Right lung (tissue), 10 donors: ENCODE measurements at places on chromosomes 11 and 22. TPM values are rescaled to one million over a fixed set of nuclear protein-coding genes. Genes with fewer than 3 reads are reported as not detected.
A peak's percentile ranks its signal among the peaks of the same experiment; 100 is the strongest.

The OR2D2 gene
- polyA plus RNA-seq = not detected

The TESMIN gene
- polyA plus RNA-seq = 10.5 TPM

The APOA4 gene
- not detected for polyA plus RNA-seq

The SCN4B gene
- 7.0 TPM for polyA plus RNA-seq

The KRTAP5-8 gene
- not detected for polyA plus RNA-seq

The CSF2RB gene
- polyA plus RNA-seq = 2.7 TPM

The SMC1B gene
- polyA plus RNA-seq = 0.23 TPM

The C11orf52 gene
- 12.3 TPM for polyA plus RNA-seq

- no peak for DNase-seq
Observed at GRCh38 chr11:120869516-120870011, 154.3 kb upstream of the TBCEL start.

- DNase-seq = no peak
Observed at GRCh38 chr11:117410861-117411710, 83.4 kb downstream of the CEP164 start.

DNA sequence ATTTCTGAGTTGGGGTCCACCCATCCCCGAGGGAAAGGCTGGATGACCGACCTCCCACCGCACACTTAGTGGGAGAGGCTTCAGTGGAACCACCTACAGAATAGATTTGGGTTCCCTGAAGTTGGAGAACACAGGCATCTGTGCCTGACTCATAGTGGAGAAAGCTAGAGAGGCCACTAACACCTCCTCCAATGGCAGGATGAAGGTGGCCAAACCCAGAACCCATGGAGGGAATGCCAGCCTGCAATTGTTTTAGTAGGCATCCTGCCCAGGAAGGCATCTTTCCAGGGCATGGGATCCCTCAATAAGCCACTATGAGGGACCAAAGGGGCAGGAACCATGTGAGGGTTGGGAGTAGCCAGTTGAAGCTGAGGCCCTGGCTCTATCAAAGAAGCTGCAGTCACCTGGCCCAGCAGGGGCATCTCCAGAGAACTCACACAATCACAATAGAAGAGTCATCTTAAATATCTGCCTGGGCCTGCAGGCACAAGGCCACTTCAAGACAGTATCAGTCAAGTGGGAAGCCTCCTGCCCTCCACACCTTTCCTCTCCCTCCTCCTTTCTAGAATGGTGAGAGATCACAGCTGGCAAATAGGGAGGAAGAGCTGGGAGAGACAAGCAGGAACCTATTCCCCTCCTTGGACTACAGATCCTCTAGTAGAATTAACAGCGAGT is 124.1 kb upstream of the CSNK2A3 start:
- DNase-seq = no peak

DNA sequence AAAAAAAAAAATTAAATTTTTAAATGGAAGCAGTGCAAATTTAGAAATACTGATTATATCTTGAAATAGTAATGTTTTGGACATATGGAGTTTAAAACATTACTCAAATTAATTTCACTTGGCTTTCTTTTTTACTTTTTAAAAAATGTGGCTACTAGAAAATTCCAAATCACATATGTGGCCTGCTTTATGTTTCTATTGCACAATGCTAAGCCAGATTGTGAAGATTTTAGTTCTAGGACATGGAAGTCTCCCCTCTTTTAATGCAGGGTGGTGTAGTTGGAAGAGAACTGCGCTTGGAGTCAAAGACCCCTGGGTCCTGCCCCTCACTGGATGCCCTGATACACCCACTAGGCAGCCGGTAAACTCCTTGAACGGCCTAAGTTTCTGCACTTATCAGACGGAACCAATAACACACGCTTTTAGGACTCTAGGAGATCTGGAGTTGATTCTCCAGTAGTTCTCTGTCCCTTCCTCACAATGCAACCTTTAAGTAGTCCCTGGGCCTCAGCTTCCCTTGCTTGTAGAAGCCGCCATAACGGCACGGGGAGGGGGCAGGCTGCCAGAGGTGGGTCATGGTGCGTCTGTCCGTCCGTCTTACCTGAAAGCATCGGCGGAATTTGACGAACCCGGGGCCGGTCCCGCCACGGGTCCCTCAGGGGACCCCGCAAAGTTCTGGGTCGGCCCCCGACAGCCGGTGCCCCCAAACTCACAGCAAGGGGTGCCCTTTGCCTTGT is 505 bp downstream of the FAM227A start:
- DNase-seq = peak; percentile 9

DNA sequence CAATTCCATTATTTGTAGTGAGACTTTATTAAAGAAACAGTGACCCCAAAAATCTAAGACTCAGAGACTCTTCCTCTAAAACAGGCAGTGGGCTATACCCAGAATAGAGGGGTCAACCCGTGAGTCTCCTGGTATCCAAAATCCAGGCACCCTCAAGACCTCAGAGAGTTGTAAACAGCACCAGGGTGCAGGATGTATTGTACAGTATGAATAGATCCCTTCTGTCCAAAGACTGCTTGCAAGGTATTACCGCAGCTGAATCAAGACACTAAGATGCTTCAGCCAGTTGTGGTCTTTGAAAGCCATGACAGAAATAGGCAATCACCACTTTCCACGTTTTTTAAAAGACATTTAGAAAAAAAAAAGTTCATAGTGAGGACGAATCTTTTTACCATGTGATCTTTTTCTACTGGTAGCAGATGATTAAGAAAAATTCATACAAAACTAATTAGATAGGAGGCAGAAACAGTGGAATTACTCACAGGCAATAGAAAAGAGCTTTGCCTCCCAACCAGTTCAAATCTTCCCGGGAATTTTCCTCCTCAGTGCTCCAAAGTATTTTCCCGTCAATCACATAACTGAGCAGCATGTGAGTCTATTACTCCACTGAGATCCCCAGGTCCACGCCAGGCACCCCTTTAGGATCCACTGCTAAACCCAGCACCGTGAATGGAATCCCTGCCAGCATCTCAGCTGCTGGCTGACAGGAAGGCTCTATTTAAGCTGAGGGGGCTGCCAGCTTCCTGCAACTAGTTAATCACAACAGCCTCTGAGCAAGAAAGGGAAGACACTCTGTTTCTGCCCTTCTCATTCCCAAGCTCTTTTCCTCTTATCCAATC is 113.1 kb downstream of the ETS1 start:
- no peak for DNase-seq

DNA sequence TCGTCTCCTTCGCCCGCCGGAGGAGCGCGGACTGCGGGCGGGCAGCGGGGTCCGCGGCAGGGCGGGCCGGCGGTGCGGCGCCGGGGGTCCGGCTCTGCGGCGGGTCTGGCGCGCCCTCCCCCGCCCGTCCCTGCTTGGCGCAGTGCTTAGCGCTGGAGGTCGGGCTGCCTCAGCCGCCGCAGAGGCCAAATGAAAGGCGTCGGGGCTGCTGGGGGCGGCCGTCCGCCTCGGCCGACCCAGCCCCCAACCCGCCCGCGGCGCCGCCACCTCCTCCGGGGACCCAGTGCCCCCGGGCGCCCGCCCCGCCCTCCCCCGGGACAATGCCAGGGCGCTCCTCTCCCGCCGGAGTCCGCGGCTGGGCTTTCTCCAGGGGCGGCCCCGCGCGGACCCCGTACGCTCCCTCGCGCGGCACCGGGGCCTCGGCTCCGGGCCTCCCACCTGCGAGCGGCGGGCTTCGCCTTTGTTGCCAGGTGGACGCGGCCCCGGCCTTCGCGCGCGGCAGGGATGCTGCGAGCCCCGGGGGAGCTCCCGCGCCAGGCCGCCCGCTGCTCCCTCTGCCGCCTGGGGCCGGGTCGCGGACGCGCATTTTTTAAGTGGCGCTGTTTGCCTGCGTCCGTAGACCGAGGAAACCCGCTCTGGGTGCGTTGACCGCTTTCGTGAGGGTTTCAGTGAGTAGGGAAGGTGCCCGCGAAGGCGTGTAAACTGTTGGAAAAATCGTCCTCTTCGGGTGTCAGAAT is 583 bp downstream of the APLP2 start:
- DNase-seq = no peak

GRCh38 chr11:62593434-62594044 is 2.2 kb upstream of the TUT1 start:
- no peak for DNase-seq

DNA sequence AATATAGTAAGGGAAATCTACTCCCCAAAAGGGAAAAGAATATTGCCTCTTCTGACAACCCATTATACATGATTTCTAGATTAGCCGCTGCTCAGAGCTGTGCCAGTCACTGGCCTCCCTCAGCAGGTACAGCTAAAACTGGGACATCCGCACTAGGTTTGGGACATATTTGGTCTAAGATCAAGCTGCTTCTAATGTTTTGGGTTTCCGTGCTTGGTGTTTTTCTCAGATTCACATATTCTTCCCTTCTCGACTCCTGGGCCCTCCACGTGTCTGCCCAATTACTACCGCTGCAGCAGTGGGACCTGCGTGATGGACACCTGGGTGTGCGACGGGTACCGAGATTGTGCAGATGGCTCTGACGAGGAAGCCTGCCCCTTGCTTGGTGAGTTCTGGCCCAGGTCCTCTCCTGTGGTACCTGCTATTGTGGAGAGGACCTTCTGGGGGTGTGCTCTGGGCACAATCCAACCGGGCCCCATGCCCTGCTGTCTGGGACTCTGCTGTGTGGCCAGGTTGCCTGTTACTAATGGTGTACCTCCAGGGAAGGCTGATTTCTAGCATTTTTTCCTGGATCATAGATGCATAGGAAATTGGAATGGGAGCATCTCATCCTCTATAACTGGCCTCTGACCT is 138.1 kb upstream of the SORL1-AS1 start:
- no peak for DNase-seq

DNA sequence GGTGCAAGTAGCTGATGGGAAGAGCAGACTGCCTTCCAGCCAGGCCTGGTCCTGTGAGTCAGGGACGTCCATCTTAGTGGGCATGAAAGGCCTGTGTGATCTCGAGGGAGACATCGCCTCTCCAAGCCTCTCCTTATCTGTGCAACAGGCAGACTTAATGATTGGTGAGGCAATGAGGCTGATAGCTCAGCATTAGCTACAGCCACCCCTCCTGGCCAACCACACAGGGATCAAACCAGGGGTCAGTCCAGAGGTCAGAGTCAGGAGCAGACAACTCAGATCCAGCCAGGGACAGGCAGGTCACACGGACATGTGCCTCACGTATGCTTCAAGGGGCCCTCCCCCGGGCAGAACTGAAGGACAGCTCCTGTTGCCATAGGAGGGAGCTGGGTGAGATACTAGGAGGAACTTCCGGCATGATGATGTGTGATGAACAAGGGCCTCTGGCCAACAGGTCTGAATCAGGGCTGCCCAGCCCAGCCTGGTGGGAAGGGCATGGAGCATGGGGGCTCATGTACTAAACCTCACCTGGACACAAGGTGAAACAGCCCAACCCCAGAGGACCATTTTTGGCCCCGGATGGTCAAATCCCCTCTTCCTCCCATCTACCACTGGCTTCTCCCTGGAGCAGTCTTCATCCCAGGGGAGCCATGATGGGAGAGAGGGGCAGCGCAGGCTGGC is 2.8 kb upstream of the APOC3 start:
- no peak for DNase-seq

- DNase-seq = no peak
Observed at GRCh38 chr11:123307276-123307675, 112.2 kb upstream of the CLMP start.

- DNase-seq = no peak
Observed at GRCh38 chr22:37260901-37261336, 16.9 kb upstream of the RAC2 start.

- DNase-seq = no peak
Observed at GRCh38 chr11:12640355-12640754, 33.9 kb upstream of the TEAD1 start.

- peak; percentile 11 for DNase-seq
Observed at GRCh38 chr11:15195454-15196200, 80.9 kb downstream of the INSC start.

DNA sequence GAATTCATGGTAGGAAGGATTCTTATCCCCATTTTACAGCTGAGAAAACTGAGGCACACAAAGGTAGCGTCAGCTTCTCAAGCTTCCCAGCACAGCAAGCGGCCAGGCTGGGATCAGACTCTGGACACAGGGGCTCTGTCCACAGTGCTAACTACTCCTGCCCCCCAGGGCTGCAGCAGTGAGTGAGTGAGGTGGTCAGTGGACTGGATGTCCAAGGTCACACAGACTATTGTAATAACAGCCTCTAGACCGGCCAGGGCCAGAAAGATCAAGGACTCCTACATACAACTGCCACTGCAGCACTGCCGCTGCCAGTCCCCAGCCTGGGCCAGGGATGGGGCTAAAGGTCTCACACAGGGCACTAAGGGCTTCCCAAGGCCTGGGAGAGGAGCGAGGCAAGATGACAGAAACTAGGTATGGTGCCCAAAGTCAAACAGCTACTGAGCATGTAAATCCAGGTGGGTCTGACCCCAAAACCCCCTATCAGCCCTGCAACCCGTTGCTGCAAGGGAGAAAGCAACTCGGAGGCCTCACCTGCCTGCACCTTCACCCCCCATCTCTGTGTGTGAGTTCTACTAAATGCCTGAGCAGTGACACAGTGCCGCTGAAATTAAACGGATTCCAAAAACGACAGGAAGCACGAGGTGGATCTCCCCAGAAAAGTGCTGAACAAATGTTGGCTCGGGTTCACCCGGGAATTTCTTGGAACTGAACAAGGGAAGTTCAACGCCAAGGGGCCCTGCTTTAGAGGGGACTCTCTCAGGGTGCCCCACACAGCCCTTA is 161.8 kb upstream of the GRK3 start:
- peak; percentile 50 for DNase-seq

DNA sequence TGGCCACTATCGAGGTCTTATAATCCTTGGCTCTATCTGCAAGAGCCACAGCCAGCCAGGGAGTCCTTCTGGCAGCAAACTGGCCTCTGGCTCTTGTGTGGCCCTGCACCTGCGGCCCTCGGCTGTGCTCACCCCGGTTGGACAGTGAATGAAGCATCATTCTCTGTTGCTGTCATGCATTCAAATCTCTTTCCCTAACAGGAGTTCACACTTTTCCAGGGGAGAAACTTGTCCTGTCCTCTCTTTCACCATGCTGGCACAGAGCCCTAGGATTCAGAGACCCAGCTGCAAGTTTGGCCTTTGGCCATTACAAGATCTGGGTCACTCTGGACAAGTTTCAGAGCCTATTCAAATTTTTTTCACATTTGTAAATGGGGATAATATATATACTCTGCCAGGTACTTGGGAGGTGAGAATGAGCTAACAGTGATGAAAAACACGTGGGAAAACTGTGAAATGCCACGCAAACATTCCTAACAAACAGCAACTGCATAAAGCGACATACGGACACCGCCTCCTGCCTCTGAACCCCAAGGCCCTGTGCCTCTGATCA is 34.2 kb downstream of the TMEM184B start:
- DNase-seq = peak; percentile 82

GRCh38 chr11:65420979-65421793 is 1.4 kb upstream of the NEAT1 start:
- DNase-seq = peak; percentile 57

- no peak for DNase-seq
Observed at GRCh38 chr11:55854704-55855103, 16.2 kb downstream of the OR5D16 start.

DNA sequence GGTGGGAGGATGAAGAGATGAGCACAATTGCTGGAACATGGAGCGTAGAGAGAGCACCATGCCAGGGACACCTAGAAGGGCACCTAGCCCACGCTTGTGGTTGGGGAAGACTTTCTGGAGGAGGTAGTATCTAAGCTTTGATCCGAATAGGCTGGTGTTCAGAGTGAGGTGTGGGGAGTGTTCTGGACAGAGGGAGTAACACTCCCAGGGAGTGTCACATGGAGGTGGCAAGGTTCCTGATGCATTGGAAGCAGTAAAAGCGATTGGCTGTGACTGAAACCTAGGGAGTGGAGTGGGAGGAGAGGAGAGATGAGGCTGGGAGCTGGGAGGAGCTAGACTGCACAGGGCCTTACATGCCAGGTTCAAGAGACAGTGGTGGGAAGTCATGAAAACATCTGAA is 188.0 kb upstream of the NCAM1 start:
- DNase-seq = no peak
